ENCODE measurements at places on chromosomes 4 and X. TPM values are rescaled to one million over a fixed set of nuclear protein-coding genes. Genes with fewer than 3 reads are reported as not detected.

The APEX2 gene
- 10.5 TPM for total RNA-seq

The SPOCK3 gene
- not detected for total RNA-seq

DNA sequence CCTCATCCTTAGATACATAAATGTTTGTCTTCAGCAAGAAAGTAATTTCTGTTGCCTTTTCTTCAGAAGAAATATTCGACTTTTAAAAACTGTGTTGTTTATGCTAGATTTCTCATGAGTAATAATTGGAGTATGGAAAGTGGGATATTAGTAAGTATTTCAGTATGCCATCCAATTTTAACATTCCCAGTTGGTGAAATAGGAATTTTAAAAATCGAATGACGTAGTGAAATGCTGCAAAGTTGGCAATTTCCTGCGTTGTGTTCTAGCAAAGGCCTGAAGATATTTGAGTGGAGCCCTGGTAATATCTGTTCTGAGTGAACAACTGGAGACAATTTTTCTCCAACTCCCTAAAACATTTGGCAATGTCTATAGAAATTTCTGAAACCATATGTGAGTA lies 190.1 kb downstream of the ZNF330 start:
- no peak for DNase-seq

- no peak for DNase-seq
Observed at GRCh38 chr4:128284317-128284716, 3.3 kb downstream of the PGRMC2 start.

DNA sequence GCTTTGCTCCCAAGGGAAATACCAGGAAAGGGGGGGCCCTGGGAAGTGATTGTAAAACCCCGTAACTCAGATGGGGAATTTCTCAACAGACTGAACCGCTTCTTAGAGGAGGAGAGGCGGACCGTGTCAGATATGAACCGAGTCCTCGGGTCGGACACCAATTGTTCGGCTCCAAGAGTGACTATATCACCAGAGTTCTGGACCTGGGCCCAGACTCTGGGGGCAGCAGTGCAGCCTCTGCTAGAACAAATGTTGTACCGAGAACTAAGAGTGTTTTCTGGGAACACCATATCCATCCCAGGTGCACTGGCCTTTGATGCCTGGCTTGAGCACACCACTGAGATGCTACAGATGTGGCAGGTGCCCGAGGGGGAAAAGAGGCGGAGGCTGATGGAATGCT lies 1.0 kb downstream of the PNMA3 start:
- no peak for DNase-seq

DNA sequence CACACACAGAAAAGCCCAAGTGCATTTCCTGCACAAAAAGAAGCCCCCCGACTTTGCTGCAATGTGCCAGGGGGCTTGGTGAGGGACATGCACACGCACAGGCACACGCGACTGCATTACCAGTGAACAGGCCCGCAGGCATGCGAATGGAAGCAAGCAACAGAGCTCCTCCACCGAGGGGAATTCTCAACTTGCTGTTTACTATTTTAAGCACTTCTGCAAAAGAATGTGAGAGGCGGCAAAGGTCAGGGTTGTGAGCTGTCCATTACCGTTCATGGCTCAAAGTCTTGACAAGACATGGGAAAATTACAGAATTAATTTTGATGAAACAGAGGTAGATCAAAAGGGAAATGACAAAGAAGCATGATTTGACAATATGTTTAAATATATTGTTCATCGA lies 342.5 kb upstream of the NOCT start:
- no peak for DNase-seq
